ENCODE measurements at places on chromosomes 7 and 10. TPM values are rescaled to one million over a fixed set of nuclear protein-coding genes. Genes with fewer than 3 reads are reported as not detected.

Gene SLC13A4
- 0.21 TPM for total RNA-seq

Gene ARID5B
- total RNA-seq = 92.5 TPM

Gene TMEM209
- total RNA-seq = 5.3 TPM

DNA sequence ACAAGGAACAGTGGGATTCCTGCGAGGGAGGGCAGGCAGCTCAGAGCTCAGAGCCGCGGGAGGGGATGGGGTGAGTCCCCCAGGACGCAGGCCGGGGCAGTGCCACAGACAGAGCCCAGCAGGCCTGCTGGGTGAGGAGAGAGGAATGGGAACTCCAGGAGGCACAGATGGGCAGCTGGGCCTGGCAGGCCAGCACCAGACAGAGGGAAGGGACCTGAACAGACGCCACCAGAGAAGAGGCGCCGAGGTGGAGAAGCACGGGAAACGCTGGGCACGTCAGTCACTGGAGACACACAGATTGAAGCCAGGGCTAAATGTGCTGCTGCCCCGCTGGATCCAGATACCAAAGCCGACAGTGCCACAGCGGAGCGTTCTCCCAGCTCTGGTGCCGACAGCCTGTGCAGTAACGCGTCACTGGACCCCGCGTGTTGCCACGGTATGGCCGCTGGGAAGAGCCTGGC lies 225.8 kb downstream of the MAD1L1 start:
- H3K36me3 ChIP-seq = peaks cover 4% of the 10 kb centered on the region
- H3K27ac ChIP-seq = no peak overlapping the region
- H3K4me1 ChIP-seq = no peaks in the 10 kb centered on the region
- DNase-seq = peak; percentile 53
- H3K27me3 ChIP-seq = no peaks in the 10 kb centered on the region
- no peak overlapping the region for H3K4me3 ChIP-seq

DNA sequence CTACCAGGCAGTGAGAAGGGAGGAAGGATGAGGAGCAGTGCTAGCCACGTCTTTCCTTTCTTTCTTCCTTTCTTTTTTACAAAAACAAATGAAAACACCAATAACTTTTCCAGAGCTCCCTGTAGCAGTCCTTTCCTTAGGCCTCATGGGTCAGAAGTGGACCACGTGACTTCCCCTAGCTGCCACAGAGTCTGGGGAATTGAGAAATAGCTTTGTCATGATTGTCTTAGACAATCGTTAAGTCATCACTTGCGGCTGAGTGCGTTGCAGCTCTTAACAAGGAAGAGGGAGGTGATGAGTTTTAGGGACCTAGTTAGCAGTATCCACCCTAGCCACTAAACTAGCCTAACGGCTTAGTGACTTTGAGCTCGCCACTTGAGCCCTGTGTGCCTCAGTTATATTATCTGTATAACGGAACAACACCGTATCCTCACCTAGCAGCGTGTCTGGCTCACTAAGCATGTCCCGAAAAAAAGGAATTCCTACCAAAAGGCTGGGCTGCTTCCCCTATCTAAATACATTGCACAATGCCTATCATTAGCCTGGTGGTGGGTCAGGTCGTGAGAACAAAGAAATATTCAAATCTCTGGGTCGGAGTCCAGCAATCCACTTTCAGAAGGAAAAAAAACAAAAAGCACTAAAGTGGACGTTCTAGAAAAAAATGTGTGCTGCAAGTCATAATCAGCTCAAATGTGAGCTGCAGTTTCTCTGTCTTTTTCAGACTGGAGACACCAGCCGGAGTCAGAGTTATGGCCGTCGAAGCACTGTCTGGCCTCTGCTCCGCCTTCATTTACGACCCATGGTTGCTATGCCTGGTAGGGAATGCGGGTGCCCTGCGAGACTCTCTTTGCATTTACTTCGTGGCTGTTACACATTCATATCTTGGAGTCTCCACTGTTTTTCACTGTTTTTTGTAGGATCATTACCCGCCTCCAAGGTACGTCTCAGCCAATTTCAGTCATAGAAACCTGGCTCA lies 338.5 kb upstream of the FOXK1 start:
- DNase-seq = no peak
- H3K27me3 ChIP-seq = no peaks in the 10 kb centered on the region
- H3K4me1 ChIP-seq = no peaks in the 10 kb centered on the region
- H3K27ac ChIP-seq = no peak overlapping the region
- no peaks in the 10 kb centered on the region for H3K36me3 ChIP-seq
- H3K4me3 ChIP-seq = no peak overlapping the region
